ENCODE measurements at places on chromosomes 7 and 10.

DNA sequence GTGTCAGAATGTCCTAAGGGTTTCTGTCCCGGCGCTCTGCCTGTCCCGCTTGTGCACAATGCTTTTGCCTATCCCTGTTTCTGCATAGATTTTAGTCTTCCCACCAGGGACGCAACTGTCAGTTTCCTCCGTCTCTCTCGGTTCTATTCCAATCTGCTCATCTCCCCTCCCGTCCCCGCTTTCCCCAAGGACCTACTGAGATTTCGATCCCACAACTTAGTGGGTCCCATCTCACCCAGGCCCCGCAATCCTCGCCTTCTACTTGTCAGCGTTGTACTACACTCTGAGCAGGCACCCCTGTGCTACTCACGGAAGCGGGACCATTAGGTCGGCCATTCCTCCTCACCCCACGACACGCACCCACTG is 519 bp upstream of the ZNF655 start:
- DNase-seq: no peak

DNA sequence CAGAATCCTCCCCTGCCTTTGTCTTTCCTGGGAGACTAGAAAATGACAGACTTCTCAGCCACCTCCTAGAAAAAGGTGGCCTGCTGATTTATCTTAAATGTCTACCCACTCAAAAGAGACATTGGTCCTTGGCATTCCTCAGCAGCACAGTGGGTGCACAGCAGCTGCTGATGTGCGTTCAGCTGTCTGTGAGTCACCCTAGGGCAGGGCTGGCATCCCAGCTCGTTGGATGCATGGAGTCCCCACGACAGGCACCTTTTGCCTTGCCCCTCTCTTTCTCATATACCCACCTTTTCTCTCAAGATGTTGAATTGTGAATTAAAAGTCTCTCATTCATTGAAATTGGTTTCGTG is 113.0 kb downstream of the DOCK1 start:
- DNase-seq: no peak

DNA sequence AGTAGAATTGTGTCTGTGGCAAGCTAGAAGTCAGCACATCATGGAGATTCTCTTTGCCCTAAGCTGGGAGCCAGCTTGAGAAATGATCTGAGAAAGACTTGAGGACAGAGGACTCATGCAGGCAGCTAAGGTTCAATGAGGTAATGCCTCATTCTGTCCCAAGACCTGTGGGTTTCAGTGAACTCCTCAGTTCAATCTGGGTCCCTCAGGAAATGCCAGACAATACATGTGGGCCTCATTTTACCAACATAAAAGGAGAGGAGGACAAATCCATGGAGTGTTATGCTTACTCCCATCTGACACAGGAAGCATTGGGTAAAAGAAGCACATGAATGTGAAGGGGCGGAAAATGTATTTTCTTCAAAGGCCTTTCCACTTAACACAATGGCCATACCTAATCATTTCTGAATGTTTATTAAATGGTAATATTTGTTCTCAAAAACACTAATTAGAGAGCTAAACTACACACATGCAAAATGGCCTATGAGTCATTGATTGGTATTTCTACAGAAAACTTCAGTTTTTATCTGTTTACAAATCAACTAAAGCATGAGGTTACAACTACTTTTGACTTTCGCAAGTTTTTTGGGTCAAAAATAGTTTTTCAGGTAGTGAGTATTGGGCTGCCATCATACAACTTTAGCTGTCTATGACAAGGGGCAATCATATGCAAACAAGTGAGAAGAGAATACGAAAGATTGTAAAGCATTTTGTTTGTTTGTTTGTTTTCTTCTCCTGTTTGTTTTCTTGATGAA is 205.3 kb downstream of the CHRM2 start:
- DNase-seq: no peak

- no peak for DNase-seq
Measured at GRCh38 chr10:110017907-110018306, 10.1 kb downstream of the ADD3 start.

DNA sequence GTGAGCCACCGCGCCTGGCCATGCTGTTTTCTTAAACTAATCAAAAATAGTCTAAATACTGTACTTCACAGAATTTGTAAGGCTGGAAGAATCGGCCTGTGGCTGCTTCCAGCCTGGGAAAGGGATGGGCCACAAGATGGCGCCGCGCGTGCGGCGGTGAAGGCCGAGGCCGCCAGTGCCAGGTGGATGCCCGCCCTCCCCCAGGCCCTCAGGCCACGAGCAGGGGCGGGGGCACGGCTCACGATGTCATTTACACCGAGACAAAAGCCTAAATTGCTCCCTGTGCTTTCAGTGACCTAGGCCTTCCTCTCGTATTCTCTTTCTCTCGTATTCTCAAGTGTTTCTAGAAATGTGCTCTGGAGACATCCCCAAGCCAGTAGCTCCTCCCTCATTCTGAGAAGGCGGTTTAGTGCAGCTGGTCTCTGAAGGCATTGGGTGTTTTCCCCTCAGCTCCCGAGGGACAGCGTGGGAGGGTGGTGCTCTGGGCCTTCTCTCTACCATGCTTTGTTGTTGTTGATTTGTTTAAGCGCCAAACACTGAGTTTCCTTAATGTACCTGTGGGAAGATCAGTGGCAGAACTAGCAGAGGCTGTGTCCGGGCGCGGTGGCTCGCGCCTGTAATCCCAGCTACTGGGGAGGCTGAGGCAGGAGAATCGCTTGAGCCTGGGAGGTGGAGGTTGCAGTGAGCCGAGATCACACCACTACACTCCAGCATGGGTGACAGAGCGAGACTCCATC is 68.4 kb downstream of the CDC123 start:
- peak; percentile 71 for DNase-seq

GRCh38 chr10:47111329-47111862 is 188.6 kb upstream of the GDF10 start:
- no peak for DNase-seq

DNA sequence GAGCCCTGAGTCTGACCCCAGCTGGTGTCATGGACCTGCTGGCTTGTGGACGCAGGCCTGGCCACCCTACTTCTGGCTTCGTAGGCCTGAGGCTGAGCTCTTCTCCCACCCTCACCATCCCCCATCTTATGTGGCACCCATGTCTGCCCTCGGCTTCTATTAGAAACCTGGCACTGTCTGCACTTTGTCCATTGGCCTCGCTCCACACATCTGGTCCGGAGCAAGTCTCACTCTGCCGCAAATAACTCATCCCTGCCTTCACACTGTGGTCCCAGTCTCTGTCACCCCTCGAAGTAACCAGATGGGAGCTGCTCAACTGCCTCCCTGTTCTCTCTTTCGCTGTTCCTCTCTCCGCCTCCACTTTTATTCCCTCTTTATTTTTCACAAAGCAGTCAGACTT is 78.6 kb downstream of the TRRAP start:
- no peak for DNase-seq

- DNase-seq: no peak
Measured at GRCh38 chr10:60339757-60340156, 49.9 kb downstream of the ANK3 start.

DNA sequence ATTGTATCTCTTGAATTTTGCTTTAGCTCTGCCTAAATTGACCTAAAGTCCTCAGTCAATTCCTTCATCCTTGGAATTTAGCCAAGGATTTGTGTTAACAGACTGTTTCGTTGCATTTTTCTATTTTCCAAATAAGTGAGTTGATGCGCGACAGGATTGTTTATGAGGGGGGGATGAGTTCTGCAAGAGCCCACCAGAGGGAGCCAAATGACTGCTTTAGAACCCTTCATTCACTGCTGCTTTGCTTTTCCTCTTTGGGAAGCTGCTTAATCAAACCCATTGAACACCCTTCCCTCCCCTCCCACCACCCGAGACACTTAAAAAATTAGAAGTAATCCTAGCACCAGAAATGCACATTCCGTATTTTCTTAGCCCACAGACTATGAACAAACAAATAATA is 33.7 kb upstream of the PTF1A start:
- no peak for DNase-seq

DNA sequence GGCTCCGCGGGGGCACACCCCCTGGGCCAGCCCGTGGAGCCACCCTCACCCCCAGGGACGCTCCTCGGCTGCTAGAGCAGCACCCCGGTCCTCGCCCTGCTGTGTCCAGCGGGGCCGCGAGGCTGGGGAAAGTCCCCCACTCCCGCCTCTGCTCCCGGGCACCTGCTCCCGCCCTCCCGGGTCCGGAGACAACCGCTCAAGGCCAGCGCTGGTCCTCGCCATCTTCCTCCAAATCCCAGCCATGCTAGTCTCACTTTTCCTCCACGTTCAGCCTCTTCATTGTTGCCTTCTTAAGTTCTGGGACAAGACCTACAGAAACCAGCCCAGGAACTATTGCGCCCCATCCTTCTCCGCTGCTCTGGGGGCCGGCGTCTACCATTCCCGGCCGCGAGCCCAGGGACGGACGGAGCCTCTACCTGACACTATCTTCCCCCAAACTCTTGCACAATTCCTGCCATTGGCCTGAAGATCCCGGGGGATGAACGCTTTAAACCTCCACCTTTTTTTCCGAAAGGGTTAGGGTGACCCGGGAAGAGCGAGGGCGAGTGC is 4.8 kb upstream of the KCP start:
- DNase-seq: no peak

GRCh38 chr10:130364631-130365411 is 228.6 kb downstream of the GLRX3 start:
- DNase-seq: no peak

DNA sequence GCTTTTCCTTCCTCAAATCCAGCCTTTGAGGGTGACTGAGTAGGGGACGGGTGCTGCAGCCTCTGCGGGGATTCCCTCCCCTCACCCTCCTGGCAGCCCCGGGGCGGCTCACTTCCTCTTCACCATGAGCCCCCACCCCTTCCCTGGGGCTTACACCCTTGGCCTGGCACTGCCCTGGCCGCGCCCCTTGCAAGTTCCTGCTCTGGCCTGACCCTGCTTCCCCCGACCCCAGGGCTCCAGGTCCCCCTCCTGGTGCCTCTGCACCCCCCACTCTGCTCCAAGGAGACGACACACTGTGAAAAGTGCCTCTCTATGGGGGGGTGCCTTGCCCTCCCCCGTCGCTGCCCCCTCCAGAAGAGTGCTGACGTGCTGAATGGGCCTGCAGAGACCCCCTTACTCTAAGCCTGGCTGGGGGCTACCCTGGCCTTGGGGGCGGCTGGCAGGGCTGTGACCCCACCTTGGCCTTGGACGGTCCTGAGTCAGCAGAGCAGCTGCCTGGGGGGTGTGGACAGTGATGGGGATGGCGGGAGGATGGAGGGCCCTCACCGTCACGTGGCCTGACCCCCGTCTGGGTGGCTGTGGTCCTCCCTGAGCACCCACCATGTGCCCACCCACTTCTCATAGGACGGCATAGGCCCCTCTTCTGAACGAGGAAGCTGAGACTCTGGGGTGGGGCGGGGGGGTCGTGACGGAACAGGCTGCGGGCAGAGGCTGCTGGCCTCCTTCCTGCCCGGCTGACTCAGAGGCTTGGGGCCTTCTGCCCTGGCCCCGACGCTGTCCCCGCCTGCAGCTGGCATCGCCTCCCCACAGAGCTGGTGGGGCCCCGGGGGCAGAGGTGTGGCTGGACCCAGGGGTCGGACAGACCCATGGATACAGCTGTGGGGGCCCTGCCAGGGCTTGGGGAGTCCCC is 9.8 kb downstream of the LFNG start:
- no peak for DNase-seq

- no peak for DNase-seq
Measured at GRCh38 chr10:13827076-13827797, 240.5 kb downstream of the PRPF18 start.

- DNase-seq: no peak
Measured at GRCh38 chr10:27020243-27020642, 80.1 kb downstream of the ANKRD26 start.

- no peak for DNase-seq
Measured at GRCh38 chr10:31697271-31698180, 231.1 kb downstream of the ARHGAP12 start.

GRCh38 chr7:149825567-149826343 is 12.4 kb upstream of the ZNF862 start:
- DNase-seq: no peak

DNA sequence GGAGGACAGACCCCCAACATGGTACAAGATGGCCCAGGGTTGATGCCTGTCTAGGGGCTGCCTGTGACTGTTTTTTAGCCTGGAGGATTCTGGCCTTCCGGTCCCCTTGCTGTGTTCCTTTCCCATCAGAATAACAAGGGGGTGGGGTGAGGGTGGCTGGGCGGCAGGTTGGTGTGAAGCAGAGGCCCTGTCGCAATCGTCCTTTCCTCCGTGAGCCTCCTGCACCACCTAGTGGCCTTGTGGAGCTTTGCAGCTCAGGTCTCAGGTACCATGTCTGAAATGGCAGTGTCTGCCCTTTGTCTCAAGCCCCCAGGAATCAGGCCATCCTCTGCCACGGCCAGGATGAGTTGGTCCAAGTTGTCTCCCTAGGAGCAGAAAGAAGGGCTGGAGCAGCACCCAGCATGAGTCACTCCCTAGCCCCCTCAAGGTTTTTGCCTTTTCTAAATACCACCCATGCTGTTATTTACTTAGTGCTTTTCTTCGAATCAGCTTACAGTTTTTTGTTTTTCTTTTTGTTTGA is 24.2 kb downstream of the TACR2 start:
- DNase-seq: peak; percentile 6

DNA sequence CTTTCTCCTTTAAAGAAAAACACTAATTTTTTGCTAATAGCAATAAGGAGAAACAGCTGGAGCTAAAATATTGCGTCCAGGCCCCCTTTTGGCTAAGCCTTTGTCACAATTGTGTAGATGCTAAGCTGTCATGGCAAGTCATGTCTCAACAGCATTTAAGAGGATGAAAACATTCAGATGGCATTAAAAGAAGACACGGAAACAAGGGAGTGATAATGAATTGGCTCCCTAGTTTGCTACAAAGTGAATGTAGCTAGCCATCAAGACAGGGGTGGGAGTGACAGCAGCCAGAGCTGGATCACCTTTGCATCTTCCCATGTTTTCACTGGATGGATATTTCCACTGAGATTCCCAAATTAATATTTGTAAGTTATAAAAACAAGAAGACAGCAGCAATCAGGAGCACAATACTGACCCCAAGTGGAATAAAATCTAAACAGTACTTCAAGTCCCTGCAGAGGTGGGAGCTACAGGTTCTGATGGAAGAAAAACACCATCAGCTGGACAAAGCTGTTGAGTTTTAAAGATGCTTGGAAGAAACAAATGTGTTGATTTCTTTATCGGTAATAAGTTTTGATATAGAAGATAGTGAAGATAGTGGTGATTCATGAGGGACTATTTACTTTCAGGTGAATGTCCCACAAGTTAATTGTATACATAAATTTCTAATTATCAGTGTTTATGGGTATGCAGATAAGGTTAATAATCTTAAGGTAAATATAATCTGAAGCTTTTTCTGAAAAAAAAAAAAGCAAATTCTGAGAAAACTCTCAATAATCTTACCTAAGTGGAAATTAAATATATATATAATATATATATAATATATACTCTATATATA is 129.4 kb downstream of the SLC16A9 start:
- DNase-seq: no peak

GRCh38 chr7:51352174-51353100 is 35.8 kb upstream of the COBL start:
- DNase-seq: no peak

GRCh38 chr10:103854686-103855391 is 537 bp downstream of the SH3PXD2A start:
- DNase-seq: no peak

GRCh38 chr7:132009778-132010177 is 453.4 kb upstream of the PODXL start:
- DNase-seq: no peak
